Inflammatory macrophage treated with lipopolysaccharide for 4 hours (primary cell): ENCODE measurements at places on chromosomes 1 and 21.
A peak's percentile ranks its signal among the peaks of the same experiment; 100 is the strongest.

DNA sequence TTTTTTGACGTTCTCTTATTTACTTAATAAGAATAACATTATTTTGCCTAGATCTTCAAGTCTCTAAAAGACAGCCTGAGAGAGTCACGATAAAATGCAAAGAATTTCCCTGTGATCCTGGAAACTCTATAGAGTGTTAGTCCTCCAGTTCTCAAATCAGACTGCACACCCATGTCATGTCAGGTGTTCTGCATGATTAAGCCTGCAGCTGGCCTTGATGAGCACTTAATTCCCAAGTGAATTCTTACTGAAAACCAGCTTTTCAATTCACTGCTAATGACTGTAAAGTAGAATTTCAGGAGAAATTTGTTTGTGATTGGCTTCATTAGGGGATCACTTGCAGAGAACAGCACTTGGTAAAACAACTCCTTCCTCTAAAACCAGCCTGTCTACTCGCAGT lies 41.9 kb downstream of the CHML start:
- no peak for DNase-seq

DNA sequence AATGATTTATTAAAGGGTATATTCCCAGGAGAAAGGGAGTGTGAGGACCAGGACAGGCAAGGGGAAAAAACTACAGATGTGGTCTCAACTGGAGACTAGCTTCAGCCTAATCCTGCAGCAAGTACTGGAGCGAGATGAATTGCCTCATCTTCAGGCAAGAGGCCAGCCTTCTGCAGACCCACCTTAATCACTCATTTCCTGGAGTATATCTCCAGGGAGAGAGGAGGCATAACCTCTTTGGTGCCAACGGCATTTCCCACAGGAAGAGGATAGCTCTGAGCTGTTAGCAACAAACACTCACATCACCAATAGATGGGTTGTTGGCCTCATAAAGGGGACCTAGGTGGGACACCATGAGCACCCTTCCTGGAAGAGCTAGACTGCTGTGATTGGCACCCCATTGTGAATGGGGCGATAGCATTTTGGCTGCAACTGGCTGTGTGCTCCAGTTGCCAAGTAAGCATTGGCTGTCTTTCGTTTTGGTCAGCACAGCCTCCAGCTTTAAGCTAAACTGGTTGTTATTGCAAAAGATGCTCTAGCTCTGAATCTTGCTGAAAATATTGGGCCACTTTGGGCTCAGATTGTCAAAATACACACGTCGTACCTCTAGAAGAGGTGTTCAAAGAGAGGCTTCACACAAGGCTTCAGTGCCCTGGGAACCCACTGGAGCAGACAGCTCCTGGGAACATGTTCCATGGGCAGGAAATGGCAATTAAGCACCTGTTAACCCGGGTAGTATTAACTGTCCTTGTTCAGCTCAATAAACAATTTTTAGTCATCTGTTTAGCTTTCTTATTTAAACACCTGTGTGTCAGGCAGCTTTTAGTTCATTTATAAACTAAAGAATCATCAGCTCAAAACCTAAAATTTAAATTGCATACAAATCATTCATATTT lies 314.8 kb upstream of the C1orf87 start:
- no peak for DNase-seq

- peak; percentile 8 for DNase-seq
These were observed 2.5 kb downstream of the BACE2 start for GRCh38 chr21:41170442-41170841.

- no peak for DNase-seq
These were observed 43.2 kb upstream of the PBX1 start for GRCh38 chr1:164515711-164516331.

GRCh38 chr1:14538335-14538734 lies 60.1 kb upstream of the KAZN start:
- DNase-seq, result no peak
